ENCODE measurements at places on chromosomes 7 and 10.

DNA sequence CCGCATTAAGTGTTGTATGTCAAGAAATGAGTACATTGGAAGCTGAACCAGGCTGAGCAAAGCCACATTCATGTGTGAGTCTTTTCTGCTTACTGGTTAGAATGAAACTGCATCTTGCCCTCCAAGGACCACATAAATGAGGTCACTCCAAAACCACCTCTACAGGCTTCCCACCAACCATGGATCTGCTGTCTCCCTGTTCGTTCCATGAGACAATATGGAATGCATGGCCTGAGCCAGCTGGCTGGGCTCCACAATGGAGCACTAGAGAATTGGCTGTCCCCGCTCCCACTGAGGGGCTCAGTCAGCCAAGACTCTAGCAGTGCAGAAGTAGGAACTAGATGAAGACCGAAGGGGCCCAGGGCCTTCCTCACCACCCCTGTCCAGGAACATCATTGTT is 120.8 kb downstream of the TNS3 start:
- DNase-seq = no peak

- no peak for DNase-seq
These were observed 73.2 kb upstream of the PDK4 start for GRCh38 chr7:95669513-95669912.

GRCh38 chr7:157310676-157311185 is 26.1 kb upstream of the DNAJB6 start:
- DNase-seq = no peak

DNA sequence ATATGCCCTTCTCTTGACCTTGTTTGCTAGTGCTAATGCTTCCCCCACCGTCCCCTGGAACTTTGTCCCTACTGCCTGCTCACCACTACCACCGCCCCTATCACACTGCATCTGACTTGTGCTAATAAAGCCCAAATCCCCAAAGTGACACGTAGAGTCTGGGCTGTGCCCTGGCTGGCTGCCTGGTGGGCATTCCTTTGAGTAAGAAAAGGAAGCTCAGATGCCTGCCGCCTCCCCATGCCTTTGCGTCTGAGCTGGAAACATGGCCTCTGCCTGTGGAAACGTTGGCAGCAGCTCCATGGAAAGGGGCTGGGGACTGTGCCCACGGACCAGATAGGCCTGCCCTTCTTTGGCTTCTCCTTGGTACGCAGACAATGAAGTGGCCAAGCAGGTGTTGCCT is 138.3 kb downstream of the CYP26A1 start:
- no peak for DNase-seq

- DNase-seq = no peak
These were observed 26.0 kb upstream of the ZNF32 start for GRCh38 chr10:43674553-43675210.

DNA sequence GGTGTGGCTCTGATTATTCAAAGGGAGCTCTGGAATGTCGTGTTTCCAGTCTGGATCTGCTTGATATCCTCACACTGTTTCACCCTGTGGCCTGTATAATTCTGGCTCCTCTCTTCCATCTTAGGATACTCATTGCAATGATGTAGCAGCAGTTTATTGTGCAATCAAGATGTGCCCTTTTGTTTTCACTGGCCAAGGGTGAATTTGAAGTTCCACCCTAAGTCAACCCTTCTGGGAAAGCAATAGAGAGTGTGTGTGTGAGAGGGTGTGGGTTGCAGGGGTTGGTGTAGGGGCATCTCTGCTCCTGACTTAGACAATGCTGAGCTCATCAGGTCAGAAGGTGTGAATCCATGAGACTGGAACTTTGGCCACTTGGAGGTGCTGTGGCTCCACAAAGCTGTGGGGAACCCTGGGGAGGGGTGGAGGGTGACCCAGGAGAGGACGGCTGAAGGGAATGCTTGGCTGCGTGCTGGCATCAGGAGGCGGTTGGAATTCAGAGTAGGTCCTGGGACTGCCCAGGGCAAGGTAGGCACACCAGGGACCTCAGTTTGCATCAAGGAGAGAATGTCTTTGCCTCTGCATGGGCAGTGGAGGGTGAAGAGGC is 118.0 kb upstream of the PRSS58 start:
- no peak for DNase-seq

GRCh38 chr7:117673839-117674238 is 194.0 kb downstream of the CFTR start:
- no peak for DNase-seq

- no peak for DNase-seq
These were observed 108.8 kb upstream of the PCLO start for GRCh38 chr7:83271212-83272099.

- no peak for DNase-seq
These were observed 592.0 kb downstream of the TYW1 start for GRCh38 chr7:67588631-67589030.

GRCh38 chr10:48246501-48246900 is 28.0 kb downstream of the FRMPD2 start:
- no peak for DNase-seq

GRCh38 chr7:1028775-1029636 is 15.3 kb upstream of the GPR146 start:
- peak; percentile 45 for DNase-seq

- no peak for DNase-seq
These were observed 6.4 kb downstream of the CDCA7L start for GRCh38 chr7:21939136-21939857.

GRCh38 chr10:61846370-61847031 is 55.0 kb upstream of the ARID5B start:
- no peak for DNase-seq

DNA sequence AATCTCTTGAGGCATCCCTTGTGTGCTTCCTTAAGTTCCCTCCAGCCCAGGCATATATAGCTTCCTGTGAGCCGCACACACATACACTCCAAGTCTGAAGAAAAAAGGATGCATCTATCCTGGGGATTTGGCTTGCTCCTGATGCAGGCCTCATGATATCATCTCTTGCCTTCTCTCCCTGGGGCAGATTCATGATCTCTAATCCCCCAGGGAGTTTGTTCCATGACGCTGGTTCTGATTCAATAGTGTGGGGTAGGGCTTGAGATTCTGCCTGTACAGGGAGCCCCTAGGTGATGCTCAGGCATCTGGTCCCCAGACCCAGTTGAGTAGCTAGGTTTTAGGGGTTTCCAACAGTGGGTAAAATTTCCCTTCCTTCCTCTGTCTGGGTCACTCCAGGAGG is 1.5 kb downstream of the PON1 start:
- DNase-seq = no peak

GRCh38 chr7:116811768-116812167 is 50.6 kb upstream of the CAPZA2 start:
- DNase-seq = no peak

DNA sequence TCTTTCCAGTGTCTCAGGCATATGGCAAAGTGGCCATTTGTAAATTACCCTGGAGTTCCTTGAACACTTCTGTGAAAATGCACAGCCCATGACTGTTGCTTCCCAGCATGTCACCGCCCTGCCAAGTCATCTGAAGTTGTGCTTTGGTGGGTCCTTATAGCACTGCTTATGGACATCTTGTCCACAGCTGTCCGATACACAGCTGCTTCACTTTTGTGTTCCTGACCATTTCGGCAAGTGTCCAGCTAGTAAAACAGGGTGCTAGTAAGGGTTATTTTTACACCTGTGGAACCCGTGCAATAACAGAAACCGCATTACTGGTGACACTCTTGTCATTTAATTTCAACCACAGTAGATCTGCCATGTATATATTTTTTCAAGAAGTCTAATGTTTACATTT is 29.7 kb downstream of the PIP4K2A start:
- no peak for DNase-seq

GRCh38 chr10:45235798-45236220 is 79.6 kb downstream of the OR13A1 start:
- DNase-seq = no peak

- DNase-seq = no peak
These were observed 96.3 kb upstream of the FAM180A start for GRCh38 chr7:135844903-135845302.

DNA sequence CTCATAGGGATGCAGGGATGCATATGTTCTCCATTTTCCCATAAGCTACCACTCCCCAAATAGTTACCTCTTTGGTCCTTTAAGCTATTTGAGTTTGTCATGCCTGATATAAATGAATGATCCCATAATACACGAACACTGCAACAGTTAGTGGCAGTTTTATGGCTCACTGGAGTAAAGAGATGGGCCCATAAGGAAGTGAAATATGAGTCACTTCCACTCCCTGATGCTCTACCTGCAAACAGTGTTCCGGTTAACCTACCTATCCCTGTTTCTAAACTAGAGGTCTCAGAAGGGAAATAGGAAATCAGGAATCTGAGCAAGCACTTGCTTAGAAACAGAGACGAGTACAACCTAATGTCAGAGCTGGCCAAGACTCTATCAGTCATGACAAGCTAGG is 71.7 kb downstream of the CALD1 start:
- no peak for DNase-seq

Data from T-helper 2 cell (primary cell).